ENCODE measurements at places on chromosomes 16 and 17.

DNA sequence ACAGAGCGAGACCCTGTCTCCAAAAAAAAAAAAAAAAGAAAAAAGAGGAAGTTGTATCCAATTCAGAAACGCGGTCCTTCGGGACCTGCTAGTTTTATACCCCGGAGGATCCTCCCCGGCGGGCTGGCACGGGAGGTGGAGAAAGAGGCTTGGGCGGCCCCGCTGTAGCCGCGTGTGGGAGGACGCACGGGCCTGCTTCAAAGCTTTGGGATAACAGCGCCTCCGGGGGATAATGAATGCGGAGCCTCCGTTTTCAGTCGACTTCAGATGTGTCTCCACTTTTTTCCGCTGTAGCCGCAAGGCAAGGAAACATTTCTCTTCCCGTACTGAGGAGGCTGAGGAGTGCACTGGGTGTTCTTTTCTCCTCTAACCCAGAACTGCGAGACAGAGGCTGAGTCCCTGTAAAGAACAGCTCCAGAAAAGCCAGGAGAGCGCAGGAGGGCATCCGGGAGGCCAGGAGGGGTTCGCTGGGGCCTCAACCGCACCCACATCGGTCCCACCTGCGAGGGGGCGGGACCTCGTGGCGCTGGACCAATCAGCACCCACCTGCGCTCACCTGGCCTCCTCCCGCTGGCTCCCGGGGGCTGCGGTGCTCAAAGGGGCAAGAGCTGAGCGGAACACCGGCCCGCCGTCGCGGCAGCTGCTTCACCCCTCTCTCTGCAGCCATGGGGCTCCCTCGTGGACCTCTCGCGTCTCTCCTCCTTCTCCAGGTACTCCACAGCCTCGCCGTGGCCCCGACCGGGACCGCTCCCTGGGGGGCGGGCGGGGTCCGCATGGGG is at the start of gene CDH3:
Gene CDH3 (plus strand): TSS at position 596 of the 779 bp plus-strand sequence. CDS start 70 bp downstream, at position 666.
- no peak for DNase-seq

- DNase-seq: peak; percentile 39
Observed at GRCh38 chr17:8192070-8192815, 2.3 kb upstream of the BORCS6 start.

DNA sequence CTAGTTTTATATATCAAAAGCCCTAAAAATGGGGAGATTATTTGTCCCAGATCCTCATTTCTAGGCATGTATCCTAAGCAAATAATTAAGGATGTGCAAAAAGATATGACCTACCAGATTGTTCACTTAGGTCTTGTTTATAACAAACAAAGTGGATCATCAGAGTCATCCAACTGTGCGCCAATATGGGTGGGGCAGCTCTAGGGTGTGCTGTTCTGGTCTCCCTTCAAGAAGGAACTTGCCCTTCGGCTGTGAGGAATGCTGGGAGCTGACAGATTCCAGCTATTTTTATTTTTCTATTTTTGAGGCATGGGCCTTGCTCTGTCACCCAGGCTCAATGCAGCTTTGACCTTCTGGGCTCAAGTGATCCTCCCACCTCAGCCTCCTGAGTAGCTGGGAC is 13.8 kb downstream of the CHP2 start:
- no peak for DNase-seq

- DNase-seq: peak; percentile 76
Observed at GRCh38 chr16:11233727-11234376, 22.2 kb downstream of the SOCS1 start.

DNA sequence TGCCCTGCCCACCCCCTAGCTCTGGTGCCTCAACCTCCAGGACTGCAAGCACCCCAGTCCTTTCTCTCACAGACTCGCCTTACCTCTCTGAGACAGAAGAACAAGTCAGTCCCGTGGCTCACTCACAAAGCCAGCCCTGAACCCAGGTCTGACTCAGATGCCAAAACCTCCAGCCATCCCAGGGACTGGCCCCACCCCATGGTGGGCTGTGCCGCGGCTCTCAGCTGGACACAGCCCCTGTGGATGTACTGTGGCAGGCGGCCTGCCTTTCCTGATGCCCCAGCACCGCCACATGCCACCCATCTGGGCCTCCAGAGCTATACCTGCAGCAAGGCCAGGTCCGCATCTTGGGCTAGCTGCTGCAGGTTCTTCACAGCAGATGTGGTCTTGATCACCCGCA is 19.8 kb downstream of the MPG start:
- no peak for DNase-seq

GRCh38 chr17:43014020-43014648 is 7.5 kb downstream of the IFI35 start:
- DNase-seq: no peak

DNA sequence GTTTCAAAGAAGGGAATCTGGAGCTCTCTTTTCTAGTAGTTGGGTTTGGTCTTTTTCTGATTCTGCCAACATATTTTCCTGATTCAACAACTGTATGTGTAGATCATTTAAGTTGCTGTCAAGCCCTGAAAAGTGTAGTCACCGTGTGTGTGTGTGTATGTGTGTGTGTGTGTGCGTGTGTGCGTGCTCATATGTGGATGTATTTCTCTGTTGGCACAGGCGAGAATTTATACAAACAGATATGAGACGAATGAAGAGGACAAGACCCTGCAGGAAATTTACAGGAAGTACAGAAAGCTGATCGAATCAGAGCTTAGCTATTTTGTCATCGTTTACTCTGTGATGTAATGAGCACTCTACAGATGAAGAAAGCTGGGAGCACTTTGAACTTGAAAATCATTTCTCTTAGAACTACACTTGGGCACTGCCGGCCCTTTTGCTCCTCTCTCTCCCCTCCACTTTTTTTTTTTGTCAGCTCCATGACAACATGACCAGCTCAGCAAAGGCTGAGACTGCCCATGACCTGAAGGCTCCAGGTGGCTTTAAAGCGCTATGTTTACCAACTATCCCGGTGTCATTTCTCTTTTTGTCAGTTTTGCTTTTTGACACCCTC is 11.2 kb downstream of the FBXO39 start:
- no peak for DNase-seq

DNA sequence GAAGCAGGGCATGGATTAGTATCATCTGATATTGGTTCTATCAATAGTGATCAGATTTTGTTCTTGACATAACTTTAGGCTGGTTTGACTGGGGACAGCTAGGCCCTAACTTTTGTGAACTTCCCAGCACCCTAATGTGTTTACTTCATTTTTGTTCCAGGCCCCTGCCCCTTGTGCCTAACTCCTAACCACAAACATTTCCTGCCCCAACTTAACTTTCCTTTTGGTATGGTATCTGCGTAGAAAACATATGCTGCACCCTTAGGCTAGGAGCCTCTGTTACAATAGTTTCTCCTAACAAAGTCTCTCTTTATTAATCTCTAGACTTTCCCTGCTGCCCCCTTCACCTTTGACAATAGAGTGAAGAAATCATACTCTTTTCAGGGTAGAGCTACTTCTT is 2.5 kb downstream of the ADPRM start:
- DNase-seq: no peak

DNA sequence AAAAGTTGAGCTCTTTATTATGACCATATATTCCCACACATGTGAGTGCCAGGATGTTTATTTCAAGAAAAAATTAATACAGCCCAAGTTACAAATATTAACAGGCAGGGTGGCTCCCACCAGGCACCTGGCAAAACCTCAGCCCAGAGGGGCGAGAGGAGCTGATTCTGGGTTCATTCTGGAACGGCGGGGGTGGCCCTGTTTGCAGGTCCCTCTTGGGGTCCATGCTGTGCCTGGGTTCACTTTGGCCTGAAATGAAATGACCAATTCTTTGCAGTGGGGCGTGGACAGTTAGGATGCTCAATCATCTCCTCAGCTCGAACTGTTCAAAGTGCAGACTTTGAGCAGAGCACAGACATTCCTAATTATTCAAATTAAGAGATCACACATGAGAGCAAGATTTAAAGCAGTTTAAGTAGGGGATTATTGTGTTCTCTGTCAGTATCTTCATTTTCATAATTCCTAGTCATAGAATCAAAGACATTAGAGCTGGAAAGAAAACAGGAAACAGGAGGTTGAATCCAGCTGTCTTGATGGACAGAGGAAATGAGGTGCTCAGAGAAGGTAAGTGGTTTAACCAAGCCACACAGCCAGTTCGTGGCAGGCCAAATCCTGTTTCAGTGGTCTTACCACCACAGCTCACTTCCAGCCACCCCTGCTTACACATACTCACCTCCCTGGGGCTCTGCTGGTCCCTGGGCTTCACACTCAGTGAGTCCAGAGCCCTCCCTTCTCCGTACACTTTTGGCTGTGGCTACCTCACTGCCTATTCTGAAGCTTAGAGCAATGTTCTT is 363.9 kb upstream of the TNRC6C start:
- DNase-seq: no peak

GRCh38 chr17:82441691-82442487 is 8.7 kb downstream of the CYBC1 start:
- DNase-seq: no peak

DNA sequence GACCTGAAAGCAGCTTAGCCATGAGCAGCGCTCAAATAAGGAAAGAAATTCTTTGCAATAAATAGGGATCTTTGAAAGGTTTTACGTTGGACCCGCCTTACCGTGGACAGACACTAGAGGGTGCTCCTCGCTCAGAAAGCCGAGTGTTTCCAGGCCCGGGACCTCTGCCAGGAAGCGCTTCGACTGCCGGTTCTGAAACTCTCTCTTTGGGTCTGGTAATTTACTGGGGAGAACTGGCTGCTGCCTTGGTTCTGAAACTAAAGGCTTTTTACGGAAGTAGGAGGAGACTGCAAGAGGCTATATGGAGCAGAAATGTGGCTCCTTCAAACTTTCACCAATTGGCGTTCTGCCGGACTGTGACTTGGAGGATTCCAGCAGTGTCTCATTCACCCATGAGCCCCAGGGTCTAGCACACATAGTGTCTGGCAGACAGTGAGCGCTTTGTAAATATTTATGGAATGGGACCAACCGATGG is 45.6 kb upstream of the HOXB9 start:
- peak; percentile 47 for DNase-seq

- no peak for DNase-seq
Observed at GRCh38 chr17:31649302-31649701, 209.7 kb downstream of the COPRS start.

GRCh38 chr17:37744633-37744927 is 279 bp downstream of the HNF1B start:
- no peak for DNase-seq

DNA sequence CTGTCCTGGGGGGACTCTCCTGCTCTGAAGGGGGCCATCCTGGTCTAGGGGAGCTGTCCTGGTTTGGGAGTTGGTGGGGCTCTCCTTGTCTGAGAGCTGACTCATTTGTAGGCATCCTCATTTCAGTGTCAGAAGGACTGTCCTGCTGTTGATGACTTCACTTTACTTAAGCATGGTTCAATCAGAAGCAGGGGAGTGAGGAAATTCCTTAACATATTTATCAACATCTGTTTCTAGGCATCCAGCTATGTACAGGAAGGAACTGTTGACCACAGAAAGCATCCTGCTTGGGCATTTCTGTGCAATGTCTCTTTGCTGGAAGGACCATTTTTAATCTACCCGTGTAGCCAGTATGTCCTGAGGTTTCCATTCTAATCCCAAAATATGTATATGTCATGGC is 502.7 kb upstream of the HSBP1 start:
- DNase-seq: no peak

- DNase-seq: no peak
Observed at GRCh38 chr16:7257016-7257415, 75.6 kb upstream of the RBFOX1 start.

DNA sequence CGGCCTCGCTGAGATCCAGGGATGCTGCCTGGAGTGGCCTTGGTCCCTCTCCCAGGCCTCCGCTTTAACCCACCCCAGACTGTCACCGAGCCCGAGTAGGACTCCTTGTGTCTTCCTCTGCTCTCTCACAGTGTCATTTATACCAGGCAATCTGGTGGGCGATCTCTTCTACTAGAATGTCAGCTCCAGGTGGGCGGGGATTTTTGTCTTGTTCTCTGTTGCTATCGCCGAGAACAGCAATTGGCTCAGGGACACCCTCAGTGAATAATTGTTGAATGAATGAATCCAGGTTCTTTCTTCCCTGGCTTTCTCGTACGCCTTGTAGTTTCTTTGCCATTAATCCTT is 591 bp downstream of the DHX38 start:
- peak; percentile 55 for DNase-seq

Data from stimulated activated naive CD4-positive, alpha-beta T cell treated with Interleukin-2 at 50 U/mL for 16 hours (primary cell).